ENCODE measurements at places on chromosomes 2 and 18. TPM values are rescaled to one million over a fixed set of nuclear protein-coding genes. Genes with fewer than 3 reads are reported as not detected.

The ZSWIM2 gene
- 0.10 TPM for total RNA-seq

The LCT gene
- 0.03 TPM for total RNA-seq

The FOXI3 gene
- total RNA-seq = not detected

The CD8B gene
- total RNA-seq = not detected

The NPHP1 gene
- total RNA-seq = 3.9 TPM

The DARS1 gene
- total RNA-seq = 127 TPM

The MEP1B gene
- not detected for total RNA-seq

The DNAJC27 gene
- 4.7 TPM for total RNA-seq

The MAP2 gene
- 10.7 TPM for total RNA-seq

The CYRIA gene
- 5.5 TPM for total RNA-seq

The REG3A gene
- not detected for total RNA-seq

The LYG1 gene
- total RNA-seq = 0.59 TPM

The C1GALT1C1L gene
- total RNA-seq = 0.20 TPM

The IL37 gene
- total RNA-seq = not detected

The UBXN2A gene
- 9.5 TPM for total RNA-seq

The ANTXR1 gene
- total RNA-seq = 89.3 TPM

The CHRNG gene
- not detected for total RNA-seq

The CRYGD gene
- total RNA-seq = not detected

The TRIM43 gene
- not detected for total RNA-seq

The CD28 gene
- total RNA-seq = not detected

The GALNT14 gene
- total RNA-seq = 5.3 TPM

The TLX2 gene
- not detected for total RNA-seq

The SLC9A2 gene
- total RNA-seq = not detected

The ACMSD gene
- not detected for total RNA-seq

The LAMA1 gene
- 92.5 TPM for total RNA-seq

The CRYBA2 gene
- total RNA-seq = not detected

The RAB6C gene
- not detected for total RNA-seq

The SMAD4 gene
- 124 TPM for total RNA-seq

The GATA6 gene
- total RNA-seq = 40.3 TPM

The ZNF804A gene
- 1.4 TPM for total RNA-seq

The MCM6 gene
- 9.6 TPM for total RNA-seq

The PLA2R1 gene
- total RNA-seq = 33.7 TPM

The ANKRD29 gene
- 2.0 TPM for total RNA-seq

The NEU2 gene
- total RNA-seq = not detected

The ETAA1 gene
- total RNA-seq = 13.9 TPM

The ANO7 gene
- total RNA-seq = 1.0 TPM

The NUP35 gene
- 8.7 TPM for total RNA-seq

The PRKRA gene
- total RNA-seq = 56.7 TPM

The ERBB4 gene
- 2.6 TPM for total RNA-seq

The PRKAG3 gene
- total RNA-seq = 0.52 TPM

The EN1 gene
- 0.91 TPM for total RNA-seq

The TRAPPC12 gene
- 76.1 TPM for total RNA-seq

The ZAP70 gene
- total RNA-seq = 0.13 TPM

The EIPR1 gene
- total RNA-seq = 25.1 TPM

The GPR39 gene
- 6.4 TPM for total RNA-seq

The ACTR2 gene
- 125 TPM for total RNA-seq

The FSIP2 gene
- total RNA-seq = 0.13 TPM
